ENCODE measurements at places on chromosomes 7 and 10.

DNA sequence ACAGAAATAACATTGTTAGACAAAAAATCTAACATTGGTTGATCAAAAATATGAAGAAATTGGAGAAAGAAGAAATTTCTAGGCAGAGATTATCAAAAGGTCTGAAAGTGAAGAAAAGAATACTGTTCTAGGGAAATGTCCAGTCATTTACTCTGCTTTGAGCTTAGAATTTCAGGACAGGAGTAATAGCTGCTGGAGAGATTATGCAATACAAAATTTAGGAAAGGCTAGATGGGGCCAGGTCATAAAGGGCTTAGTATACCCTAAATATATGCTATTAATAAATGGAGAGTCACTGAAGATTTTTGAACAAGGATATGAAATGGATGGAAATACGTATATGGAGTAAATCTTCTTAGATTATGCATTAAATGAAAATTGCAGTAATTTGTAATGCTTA, 279.2 kb downstream of the CACNA2D1 start:
- no peak for DNase-seq

DNA sequence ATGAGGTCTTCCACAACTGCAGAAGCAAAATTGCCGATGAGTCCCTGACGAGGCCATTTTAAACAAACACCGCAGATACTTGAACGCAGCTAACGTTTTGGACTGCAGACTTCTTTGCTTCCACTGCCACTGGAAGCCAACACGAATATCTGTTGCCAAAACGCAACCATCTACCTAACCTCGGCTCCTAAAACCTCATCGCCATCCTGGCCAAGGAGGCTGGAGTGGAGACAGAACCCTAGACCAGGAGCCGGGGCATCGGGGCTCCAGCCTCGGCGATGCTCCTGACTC, 493 bp downstream of the WDR91 start:
- no peak for DNase-seq

DNA sequence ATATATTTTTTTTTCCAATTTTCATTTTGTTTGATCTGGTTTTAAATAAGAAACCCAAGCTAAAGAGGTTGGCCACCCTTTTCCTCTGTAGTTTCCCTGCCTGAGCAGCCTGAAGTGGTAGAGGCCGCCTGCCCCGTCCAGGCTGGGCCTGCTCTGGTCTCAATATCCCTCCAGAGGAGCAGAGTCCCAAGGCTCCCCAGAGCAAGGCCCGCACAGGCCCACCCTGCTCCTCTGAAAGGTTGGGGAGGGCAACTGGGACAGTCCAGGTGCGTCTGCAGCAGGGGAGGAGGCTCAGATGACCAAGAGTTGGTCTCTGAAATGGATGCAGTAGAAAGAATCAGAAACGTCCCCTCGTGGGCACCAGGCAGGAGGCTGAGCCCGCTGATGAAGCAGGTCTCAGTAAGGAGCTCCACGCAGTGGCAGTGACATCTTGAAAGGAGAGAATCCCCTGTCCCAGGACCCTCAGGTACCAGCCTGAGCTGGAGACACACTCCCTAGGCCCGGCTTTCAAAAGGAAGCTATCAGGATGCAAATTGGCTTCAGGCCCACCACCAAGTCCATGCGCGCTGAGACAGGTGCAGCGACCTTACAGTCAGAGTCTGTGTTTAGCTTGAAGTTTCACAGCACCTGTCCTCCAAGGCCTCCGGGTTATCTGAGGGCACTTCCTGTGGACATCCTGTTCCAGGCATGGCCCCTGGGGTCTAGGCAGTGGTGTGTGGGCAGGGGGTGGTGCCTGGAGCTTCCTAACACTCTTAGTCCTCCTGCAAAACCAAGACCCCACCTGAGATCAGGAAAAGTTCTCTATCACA, 37.7 kb downstream of the EN2 start:
- no peak for DNase-seq

DNA sequence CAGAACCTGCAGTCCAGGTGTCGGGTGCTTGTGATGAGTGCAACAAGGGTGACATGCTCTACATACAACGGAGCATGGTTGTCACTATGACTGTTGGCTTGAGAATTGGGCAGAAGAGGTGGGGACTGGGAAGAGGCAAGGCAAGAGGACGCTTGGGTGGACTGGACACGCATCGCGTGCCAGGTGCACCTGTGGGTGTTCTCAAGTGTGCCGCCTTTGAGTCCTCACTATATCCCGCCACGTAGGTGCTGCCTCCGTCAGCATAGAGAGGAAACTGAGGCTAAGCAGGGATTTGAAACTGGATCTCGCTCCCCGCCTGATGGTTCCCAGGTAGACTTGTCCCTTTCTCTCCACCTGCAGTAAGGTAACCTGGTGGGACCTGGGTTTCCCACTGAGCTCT, 27.2 kb downstream of the CDH23 start:
- no peak for DNase-seq

DNA sequence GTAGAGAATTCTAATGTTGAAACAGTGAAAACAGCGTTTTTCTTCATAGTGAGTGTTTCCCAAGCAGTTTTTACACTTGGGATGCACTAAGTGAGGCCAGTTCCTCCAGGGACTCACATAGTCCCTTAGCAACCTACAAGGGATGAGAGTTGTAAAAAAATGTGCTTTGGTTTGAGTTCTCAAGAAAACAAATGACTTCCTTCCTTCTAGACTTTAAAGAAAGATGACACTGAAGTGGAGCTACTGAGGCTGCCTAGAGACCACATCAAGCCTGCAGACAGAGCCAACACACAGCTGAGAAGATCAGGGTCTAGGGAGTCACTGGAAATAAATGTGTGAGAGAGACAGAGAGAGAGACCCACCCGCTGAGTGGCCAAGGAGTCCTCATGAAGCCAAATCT, 264.4 kb downstream of the TNS3 start:
- no peak for DNase-seq

Data from smooth muscle cell of the brain vasculature (primary cell).